Ammon's horn (tissue), 1 donor: ENCODE measurements at places on chromosomes 13 and 19.
A peak's percentile ranks its signal among the peaks of the same experiment; 100 is the strongest.

DNA sequence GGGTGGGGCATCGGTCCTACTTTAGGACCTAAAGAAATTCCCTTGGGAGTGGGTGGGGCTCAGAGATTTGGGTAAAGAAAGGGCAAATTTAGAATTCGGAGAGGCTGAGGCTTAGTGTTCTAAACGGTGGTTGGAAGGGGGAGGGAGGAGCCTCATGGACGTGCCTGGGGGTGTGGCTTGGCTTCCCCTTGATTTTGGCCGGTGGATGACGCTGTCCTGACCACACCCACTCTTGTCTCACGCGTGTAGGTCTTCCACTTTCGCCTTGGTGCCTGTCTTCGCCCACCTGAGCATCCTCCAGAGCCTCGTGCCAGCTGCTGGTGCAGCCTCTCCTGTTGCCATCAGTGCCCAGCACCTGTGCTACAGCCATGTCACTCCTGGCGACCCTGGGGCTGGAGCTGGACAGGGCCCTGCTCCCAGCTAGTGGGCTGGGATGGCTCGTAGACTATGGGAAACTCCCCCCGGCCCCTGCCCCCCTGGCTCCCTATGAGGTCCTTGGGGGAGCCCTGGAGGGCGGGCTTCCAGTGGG is 1.2 kb upstream of the NUP62 start:
- no peak for DNase-seq

DNA sequence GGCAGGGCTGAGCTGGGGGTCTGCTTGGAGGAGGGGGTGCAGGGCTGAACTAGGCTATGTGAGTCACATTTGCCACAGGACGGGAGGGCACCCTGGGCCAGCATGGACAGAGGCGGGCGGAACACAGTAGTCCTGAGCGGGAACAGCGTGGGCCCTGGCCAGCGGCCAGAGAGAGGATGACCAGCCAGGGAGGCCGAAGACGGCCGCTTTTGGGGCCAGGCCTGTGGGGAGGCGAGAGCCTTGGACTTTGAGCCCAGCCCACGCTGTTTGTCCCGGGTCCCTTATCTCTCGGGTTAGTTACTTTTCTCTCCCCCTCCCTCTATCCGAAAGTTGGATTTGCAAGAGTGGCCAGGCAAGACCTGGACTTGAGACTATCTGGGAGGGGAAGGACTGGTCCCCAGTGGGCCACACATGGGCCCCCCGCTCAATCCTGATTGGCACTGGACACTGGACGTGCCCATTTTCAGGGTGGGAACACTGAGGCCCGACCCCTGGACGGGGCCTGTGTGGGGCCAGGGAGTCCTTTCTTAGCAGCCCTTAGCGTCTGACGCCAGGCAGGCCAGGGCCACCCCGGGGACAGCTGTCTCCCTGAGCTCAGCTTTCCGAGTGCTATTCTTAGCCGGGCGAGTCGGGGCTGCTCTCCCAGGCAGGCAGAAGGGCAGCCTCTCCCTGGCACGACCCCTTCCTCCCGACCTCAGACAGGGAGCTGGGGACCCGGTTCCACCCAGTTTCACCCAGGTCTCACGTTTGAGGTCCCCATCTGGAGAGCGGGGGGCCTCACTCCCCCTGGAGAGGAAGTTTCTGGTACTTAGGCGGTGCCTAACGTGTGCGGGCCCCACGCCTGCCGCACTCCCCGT is 833 bp downstream of the GAMT start:
- no peak for DNase-seq

GRCh38 chr19:33405553-33406461 is 32.3 kb downstream of the CEBPG start:
- peak; percentile 71 for DNase-seq

DNA sequence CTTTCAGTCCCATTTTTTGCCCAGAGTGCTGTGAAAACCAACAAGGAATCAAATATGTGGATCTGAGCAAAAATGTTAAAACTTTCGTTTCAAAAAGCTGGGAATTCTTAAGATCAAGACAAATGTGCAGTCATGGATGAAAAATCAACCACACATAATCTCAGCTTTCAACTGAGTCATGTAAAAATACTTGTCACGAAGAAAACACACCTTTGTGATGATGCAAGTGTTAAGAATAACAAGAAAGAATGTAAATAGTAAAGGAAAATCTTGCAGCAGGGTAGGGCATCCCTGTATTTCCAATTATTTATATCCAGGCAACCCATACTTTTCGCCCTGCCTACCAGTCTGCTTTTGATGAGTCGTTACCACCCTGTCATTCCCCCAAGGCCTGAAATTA is 27.4 kb upstream of the DCLK1 start:
- DNase-seq = no peak

- no peak for DNase-seq
These were observed 1.2 kb upstream of the CHMP2A start for GRCh38 chr19:58555920-58556621.

GRCh38 chr13:77817521-77817920 is 101.1 kb downstream of the EDNRB start:
- no peak for DNase-seq

DNA sequence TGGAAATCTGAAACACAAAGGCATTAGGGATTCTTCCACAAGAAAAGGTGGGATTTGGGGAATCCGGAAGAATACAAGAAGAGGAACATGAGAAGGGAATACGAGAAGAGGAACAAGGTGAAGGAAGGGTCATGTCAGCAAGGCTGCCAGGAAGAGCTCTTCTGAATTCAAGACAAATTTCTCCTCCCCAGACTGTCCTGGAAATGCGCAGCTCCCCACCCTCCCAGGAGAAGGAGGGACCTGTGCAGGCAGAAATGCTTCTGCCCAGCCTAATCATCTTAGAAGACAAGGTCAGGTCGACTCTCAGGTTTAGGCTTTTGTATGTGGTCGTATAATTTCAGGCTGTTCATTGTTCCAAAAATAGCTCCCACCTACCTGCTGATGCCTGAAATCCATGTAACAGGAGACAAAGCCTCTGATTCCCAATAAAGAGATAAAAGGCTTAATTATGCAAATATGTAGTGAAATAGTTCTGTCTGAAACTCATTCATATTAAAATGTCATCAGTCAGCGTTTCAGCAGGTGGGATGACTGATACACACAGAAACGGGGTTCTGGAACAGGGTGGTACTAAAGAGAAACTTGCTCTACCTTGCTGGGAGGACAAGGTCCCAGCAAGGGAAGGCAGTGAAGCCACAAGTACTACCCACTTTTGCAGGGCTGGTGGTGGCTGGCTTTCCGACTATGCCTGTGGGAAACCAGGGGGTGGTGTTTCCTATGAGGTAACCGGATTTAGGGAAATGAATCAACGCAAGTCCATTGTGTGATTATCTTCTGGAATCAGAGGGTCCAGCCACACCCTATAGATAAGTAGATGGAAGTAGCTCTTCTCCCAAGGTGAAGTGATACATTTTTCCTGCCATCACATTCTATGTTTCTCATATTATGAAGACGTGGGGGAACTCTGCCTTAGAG is 76.1 kb downstream of the KL start:
- DNase-seq = no peak

- DNase-seq = no peak
These were observed 135.1 kb downstream of the LMO7 start for GRCh38 chr13:75771226-75771625.

- no peak for DNase-seq
These were observed 15.9 kb downstream of the ARHGEF7 start for GRCh38 chr13:111131048-111131447.

DNA sequence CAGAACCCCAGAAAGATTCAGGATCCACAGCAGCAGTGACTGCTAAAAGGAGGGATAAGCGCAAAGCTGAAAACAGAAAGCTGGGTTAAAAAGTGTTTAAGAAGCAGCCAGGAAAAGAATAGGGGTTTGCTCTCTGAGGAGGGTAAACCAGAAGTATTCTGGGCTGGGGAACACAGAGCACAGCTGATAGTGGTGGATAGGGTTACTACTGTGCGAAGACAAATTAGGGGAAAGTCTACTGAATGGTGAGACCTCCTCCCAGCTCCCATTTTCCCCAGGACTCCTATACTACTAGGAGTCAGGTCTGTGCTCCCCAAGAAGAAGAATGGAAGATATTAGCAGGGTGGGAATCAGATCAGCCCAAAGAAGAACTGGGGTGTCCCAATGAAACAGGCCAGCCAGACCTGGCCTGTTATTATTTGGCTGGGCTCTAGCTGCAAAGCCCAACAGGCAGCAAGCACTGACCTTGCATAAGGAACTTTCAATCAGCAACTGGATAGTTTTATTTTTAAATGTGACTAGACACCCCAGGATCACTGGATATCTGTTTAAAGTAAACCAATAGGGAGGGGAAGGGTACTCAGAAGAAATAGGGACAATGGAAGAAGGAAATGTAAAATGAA is 43.5 kb upstream of the SERTM1 start:
- DNase-seq = no peak

DNA sequence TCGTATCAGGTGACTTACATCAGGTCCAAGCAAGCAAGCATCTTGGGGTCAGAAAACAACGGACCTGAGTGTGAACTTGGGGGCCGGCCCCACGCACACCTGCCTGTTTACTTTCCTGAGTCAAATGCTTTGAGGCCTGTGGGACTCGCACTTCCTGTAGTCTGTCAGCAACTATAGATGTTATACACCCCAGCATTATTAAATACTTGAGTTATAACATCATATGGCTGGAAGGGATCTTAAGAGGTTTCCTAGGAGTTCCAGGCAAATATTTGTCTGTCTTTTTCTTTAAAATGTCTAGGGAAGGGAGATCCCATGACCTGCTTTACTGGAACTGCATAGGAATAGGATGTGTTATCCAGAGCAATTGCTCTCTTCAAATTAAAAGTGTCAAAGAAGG is 280.6 kb downstream of the SHISA2 start:
- no peak for DNase-seq

GRCh38 chr13:50518781-50519201 is 324.7 kb downstream of the DLEU7 start:
- peak; percentile 68 for DNase-seq
